Iris pigment epithelial cell (primary cell): ENCODE measurements at places on chromosomes 6 and 20.

DNA sequence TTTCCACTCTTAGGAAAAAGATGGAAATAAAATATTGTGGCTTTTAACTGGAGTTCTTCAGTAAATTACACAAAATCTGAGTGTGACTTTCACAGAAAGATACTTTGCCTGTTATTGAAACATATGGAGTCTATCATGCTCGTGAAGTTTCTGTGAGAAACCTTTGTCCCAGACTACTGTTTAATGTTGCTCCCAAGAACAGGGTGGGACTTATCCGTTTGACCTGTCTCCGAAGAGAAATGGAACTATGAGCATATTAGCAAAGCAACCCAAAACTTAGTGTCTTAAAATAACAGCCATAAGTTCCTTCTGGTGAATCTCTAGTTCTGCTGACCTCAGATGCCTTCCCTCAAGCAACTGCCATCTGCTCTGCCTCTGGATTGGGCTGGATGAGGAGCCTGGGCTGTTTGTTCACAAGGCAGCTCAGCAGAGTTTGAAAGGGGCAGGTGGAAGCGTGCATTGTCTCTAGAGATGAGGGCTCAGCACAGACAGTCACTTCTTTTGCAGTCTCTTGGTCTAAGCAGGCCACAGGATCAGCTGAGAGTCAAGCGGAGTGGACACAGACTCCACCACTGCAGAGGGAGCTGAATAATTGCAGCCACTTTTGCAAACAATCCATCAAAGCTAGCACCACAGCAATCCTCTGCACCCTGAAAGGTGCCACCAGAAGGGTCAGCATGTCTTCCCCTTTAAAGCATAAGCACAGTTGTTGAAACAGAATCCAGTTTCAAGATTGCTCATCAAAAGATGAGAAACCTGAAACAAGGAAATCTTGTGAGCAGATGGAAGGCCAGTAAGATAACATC, 52.8 kb downstream of the MYB start:
- no peak for DNase-seq

GRCh38 chr6:161066511-161066910, 74.9 kb downstream of the MAP3K4 start:
- no peak for DNase-seq

- DNase-seq = no peak
Measured at GRCh38 chr6:159031846-159032245, 12.9 kb downstream of the TAGAP start.

- peak; percentile 83 for DNase-seq
Measured at GRCh38 chr6:105428342-105428957, 25.6 kb upstream of the PREP start.

GRCh38 chr6:22053391-22053997, 243.3 kb downstream of the PRL start:
- no peak for DNase-seq

- no peak for DNase-seq
Measured at GRCh38 chr6:138155443-138155842, 6.3 kb upstream of the ARFGEF3 start.

DNA sequence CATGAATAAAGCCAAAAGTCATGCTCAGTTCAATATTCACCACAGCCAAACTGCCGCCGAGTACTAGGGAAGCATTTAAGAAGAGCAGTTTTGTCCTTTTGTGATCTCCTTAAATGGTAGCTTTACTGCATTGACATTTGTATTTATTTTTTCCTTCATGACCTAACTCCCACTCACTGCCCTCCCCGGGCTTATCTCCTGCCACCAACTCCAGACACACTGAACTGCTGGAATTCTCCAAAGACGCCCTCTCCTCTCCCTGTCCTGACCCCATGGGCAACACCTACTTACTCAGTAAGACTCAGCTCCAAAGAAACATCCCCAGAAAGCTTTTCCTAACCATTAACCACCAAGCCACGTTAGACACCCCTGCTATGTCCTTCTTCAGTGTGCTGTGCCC, 48.5 kb upstream of the CNKSR3 start:
- no peak for DNase-seq

- no peak for DNase-seq
Measured at GRCh38 chr6:139557547-139557946, 183.1 kb upstream of the CITED2 start.

- DNase-seq = no peak
Measured at GRCh38 chr6:5838656-5839396, 167.9 kb downstream of the NRN1 start.

- DNase-seq = no peak
Measured at GRCh38 chr6:816510-817084, 123.7 kb upstream of the EXOC2 start.

DNA sequence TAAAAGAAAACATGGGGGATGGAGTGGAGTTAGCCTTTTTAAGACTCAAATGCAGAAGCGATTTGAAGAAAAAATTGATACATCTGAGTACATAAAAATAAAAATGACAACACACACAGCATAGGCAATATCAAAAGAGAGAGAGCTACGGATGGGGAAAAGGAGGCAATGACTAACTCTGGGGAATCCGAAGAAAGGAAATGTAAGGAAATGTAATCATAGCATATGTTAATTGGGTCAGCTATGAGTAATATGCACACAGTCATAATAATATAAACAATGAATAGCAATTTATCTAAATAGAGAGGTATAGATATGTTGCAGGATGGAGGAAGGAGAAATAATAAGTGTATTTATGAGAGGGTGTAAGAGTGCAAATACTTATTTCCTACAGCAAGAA, 83.4 kb downstream of the NOL4L start:
- peak; percentile 70 for DNase-seq

GRCh38 chr6:168228676-168229367, 90.8 kb downstream of the DACT2 start:
- no peak for DNase-seq

- peak; percentile 6 for DNase-seq
Measured at GRCh38 chr20:56995635-56996075, 270.8 kb downstream of the BMP7 start.

DNA sequence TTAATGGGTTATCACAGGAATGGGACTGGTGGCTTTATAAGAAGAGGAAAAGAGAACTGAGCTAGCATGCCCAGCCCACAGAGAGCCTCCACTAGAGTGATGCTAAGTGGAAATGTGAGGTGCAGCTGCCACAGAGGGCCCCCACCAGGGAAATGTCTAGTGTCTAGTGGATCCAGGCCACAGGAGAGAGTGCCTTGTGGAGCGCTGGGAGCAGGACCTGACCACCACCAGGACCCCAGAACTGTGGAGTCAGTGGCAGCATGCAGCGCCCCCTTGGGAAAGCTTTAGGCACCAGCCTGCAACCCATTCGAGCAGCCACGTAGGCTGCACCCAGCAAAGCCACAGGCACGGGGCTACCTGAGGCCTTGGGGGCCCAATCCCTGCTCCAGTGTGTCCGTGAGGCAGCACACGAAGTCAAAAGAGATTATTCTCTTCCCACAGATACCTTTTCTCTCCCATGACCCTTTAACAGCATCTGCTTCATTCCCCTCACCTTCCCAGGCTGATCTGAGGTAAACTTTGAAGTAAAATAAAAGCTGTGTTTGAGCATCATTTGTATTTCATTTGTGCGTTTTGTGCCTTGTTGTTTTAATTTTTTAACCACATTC, 4.4 kb downstream of the HLA-E start:
- DNase-seq = no peak

GRCh38 chr20:24051160-24051559, 62.6 kb upstream of the GGTLC1 start:
- DNase-seq = no peak

- DNase-seq = peak; percentile 36
Measured at GRCh38 chr6:107620732-107621131, 130.8 kb downstream of the SOBP start.

DNA sequence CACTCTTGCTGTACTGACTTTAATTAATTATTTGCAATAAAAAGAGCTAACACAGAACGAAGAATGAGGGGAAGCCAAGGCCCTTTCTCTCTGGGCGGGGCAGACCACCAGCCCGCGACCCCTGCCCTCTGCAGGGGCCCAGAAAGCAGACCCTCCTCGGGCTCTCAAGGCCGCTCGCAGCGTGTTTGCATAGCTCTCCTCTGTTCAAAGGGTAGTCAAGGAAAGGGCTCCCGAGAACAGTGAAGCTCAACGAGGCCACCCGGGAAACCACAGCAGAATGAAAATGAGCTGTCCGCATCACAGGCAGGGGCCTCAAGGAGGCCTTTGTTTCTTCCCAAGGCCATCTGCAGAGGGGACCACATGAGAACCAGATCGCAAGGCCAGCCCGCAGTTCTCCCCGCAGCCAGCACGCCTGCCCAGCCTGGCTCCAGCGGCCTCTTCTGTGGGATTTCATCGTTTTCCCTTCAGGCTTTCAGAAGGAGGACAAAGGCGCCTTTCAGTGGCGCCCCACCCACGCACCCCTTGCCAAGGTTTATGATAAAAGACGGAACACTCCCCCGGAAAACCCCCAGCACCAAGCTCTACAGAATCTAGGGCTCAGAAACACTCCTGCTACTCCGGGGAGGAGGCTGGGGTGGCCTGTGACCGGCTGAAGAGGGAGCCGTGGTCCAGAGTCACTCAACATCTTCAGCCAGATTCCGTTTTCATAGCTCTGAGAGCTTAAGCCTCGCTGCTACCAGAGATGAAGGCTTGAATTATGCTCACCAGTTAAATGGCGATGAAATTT, 25.3 kb downstream of the ACSS1 start:
- no peak for DNase-seq

GRCh38 chr20:63979557-63980316, at the start of gene SAMD10:
Gene SAMD10 (minus strand): TSS chr20:63979642. CDS start chr20:63979467, 175 bp downstream.
- DNase-seq = peak; percentile 36

DNA sequence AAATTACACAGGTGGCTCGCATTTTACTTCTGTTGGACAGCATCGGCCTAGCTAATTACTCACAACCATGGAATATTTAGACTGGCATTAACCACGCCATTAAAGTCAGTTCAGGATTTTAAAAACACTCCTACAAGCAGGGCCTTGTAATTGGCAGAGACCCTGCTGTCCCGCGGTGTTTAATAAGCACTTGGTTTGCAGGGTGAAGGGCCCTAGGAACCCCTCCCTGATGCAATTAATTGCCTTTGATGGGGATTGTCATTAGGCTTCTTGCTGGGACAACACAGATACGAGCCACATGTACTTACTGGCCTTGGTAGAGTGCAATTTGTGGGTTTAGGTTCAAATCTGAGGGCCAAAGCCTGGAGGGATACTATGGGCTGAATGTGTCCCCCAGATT, 7.8 kb upstream of the VSTM2L start:
- no peak for DNase-seq

GRCh38 chr6:154653385-154653784, 79.8 kb upstream of the SCAF8 start:
- peak; percentile 14 for DNase-seq

DNA sequence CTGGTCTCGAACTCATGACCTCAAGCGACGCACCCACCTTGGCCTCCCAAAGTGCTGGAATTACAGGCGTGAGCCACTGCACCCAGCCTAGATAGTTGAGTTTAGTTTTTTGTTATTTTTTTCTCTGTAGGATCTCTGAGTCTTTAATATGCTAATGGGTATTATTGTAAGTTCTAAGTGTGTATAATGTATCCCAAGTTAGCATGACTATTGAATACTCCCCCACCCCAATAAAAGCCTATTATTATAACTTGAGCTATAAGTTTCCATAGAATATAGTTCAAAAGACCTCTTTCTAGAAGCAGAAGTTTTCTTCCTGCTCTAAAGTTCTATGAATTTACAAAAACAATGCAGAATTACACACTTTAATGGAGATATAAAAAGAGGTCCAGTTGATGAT, 210.4 kb upstream of the MARCKS start:
- DNase-seq = no peak

- no peak for DNase-seq
Measured at GRCh38 chr6:125076482-125076742, 77.2 kb upstream of the TPD52L1 start.

DNA sequence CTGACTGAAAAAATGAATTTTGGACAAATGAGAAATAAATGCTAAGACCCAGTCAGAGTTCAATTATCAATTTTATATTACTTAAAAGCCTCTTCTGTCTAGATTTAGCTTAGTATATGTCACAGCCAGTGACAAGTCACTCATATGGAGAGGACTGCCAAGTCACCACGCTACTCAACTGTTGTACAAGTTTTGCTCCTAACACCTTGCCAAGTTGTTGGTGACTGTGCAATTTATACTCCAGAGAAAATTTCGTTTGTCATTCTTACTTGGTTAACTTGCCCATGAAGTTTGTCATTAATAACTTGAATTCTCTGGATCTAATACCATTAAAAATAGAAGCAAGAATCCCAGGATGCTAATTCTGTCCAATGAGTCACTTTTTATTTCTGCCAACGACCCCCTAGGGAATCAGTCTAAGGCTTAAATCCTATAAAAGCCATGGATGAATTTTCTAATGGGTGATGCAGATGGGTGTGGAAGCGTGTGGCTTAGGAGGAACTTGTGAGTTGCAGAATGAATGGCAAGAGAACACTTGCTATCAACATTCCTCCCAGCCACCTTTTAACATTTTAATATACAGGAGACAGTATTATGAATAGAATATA, 30.4 kb upstream of the FBXO30 start:
- DNase-seq = no peak

- DNase-seq = peak; percentile 58
Measured at GRCh38 chr20:46709459-46710152, at the start of gene SLC2A10. Gene SLC2A10 (plus strand): TSS chr20:46709649. CDS start chr20:46709737, 88 bp downstream.

GRCh38 chr6:137734005-137734874, 132.8 kb upstream of the TNFAIP3 start:
- no peak for DNase-seq

DNA sequence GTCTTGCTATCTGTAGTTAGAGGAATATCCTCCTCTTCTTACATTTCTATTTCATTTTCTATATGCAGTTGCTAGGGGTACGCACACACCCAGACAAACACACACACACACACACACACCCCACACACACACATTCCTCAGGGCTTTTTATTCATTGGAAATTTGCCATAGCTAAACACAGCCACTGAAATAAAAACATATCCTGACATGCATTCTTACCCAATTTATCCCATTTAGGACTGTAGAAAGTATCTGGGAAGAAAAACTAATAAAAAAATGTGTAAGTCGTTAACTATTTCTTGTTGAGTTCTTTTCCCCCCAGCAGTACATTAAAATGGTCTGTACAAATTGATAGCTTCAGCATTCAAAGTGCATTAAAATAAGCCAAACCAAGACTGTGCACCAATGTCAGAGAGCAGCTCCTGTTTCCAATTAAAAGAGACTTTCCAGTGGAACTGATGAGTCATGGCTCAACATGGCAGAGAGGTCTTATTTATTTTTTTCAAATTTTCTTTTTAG, 357.9 kb upstream of the AGPAT4 start:
- DNase-seq = peak; percentile 40

DNA sequence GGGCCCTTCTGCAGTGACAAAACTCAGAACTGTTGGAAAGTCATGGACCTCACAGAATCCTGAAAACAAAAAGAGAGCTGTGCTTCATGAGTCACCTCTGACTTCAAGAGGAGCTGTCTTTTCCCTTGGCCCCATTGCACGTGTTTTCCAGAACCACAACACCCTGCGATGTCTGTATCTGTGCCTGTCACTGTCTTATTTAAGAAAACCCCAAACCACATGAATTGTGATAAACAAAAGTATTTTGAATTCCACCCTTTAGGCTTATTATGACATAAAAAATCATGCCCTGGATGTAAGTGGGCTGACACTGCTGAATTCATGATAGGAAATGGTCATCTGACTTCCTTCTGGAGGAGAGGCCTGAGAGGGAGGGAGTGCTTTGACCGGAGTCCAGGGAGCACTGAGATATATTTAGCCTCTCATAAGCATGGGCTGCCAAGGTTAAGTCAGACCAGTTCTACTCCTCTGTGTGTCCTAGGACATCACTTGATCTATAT, 96.4 kb upstream of the DUSP22 start:
- DNase-seq = peak; percentile 29
